ENCODE measurements at places on chromosomes 1 and 21.

GRCh38 chr1:58966917-58967740 lies 183.3 kb upstream of the JUN start:
- H3K36me3 ChIP-seq: no peaks in the 10 kb centered on the region
- H3K27ac ChIP-seq: no peak overlapping the region
- no peaks in the 10 kb centered on the region for H3K27me3 ChIP-seq
- DNase-seq: no peak

DNA sequence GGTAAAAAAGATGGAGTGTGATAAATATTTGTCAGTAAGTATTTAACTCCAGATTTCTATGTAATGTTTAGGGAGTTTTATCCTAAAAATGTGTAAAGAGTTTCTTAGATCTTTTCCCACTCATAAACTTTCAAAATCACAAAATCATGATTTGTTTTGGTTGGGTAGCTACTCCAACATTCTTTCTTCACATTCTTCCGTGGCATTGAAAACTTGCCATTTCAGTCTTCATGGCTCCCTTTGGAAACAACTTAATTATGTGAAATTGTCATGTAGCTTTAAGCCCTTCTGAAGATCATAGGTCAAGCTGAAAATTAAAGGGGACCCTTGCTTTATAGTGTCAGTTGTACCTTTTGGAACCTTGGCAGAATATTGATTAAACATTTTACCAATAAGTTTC lies 73.2 kb downstream of the ADGRL2 start:
- no peak for DNase-seq
- no peak overlapping the region for H3K4me3 ChIP-seq
- H3K4me1 ChIP-seq: no peaks in the 10 kb centered on the region
- H3K27ac ChIP-seq: no peak overlapping the region
- no peaks in the 10 kb centered on the region for H3K27me3 ChIP-seq

- H3K4me3 ChIP-seq: peak overlapping the region; percentile 22
- H3K36me3 ChIP-seq: no peaks in the 10 kb centered on the region
- no peak for DNase-seq
- H3K27me3 ChIP-seq: no peaks in the 10 kb centered on the region
Measured at GRCh38 chr21:44511219-44511937, 28.6 kb downstream of the KRTAP10-1 start.

- H3K36me3 ChIP-seq: no peaks in the 10 kb centered on the region
- no peak overlapping the region for H3K4me3 ChIP-seq
- peak; percentile 15 for DNase-seq
Measured at GRCh38 chr21:46060596-46061061, 37.3 kb upstream of the COL6A2 start.

DNA sequence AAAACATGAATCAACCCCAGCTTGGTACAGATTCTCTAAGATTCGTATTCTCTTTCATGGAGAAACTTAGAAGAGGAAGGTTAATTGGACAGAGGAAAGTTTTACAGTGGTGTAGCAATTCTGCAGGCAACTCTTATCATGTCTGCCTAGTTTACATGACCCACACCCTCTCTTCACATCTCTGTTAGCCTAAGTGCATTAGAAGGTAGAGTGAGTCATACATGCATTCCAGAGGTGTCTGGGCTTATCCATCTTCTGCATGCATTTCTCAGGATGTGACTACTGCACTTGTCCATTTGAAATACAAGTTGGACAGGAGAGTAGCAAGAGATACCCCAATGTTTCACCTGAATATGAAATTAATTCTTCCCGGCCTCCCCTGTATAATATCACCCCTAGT lies 578.4 kb upstream of the NCAM2 start:
- no peaks in the 10 kb centered on the region for H3K4me1 ChIP-seq
- H3K36me3 ChIP-seq: no peaks in the 10 kb centered on the region
- H3K27me3 ChIP-seq: no peaks in the 10 kb centered on the region
- H3K4me3 ChIP-seq: no peak overlapping the region

- H3K4me3 ChIP-seq: no peak overlapping the region
- no peaks in the 10 kb centered on the region for H3K36me3 ChIP-seq
- peaks cover 4% of the 10 kb centered on the region for H3K4me1 ChIP-seq
- H3K27ac ChIP-seq: no peak overlapping the region
- DNase-seq: no peak
Measured at GRCh38 chr1:38727684-38728584, 131.6 kb downstream of the RRAGC start.

DNA sequence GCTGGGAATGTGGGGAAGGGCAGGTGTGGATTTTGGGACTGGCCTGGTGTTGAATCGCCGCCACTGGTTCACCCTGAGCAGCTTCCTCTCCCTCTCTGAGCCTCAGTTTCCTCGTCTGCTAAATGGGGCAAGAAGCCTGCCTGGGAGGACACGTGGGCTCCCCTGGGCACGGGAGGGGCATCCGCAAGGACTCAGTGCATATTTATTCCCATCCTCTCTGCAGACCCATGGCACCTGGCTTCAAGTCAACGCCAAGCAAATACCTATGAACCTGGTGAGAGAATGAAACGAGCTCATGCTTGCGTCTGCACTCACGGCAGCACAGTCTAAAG lies 234.4 kb downstream of the PTPRU start:
- H3K36me3 ChIP-seq: no peaks in the 10 kb centered on the region
- H3K4me3 ChIP-seq: no peak overlapping the region
- no peaks in the 10 kb centered on the region for H3K27me3 ChIP-seq

- peaks cover 26% of the 10 kb centered on the region for H3K36me3 ChIP-seq
- no peak overlapping the region for H3K27ac ChIP-seq
- H3K4me1 ChIP-seq: no peaks in the 10 kb centered on the region
- DNase-seq: no peak
- H3K27me3 ChIP-seq: no peaks in the 10 kb centered on the region
- no peak overlapping the region for H3K4me3 ChIP-seq
Measured at GRCh38 chr1:27413004-27413403, 20.6 kb downstream of the GPR3 start.

DNA sequence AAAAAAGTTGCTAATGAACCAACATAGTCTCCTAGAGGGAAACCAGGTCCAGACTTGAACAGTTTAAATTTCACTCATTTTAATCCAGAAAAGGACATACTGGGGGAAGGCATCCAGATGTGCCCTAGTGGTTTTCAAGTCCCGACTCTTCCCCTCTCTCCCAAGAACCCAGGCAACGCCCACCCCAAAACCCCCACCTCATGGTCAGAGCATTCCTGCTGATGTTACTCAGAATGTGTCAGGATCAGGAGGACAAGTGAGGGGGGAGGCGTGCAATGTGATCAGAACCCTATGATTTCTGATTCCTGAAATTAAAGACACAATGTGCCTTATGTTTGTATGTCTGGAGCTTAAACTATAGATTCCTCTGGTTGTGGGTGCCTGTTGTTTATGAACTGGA lies 1.6 kb upstream of the CTSK start:
- no peaks in the 10 kb centered on the region for H3K27me3 ChIP-seq
- H3K4me1 ChIP-seq: no peaks in the 10 kb centered on the region
- H3K36me3 ChIP-seq: peaks cover 10% of the 10 kb centered on the region

DNA sequence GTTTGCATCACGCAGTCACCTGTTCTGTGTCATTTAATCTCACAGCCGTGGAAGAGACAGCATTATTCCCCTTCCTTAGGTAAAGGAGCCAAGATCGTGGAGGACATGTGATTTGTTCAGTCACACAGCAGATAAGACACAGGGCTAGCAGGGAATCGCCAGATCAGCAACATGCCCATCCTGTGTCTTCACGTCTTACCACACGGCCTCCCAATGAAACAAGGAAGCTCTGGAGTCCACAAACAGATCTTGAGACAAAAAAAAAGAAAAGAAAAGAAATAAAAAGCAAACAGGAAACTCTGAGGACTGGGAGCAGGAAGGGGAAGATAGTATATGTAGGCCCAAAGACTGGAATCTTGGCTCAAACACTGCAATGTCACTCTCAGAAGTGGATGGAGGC lies 155.3 kb downstream of the ADSS2 start:
- no peak for DNase-seq
- no peak overlapping the region for H3K4me3 ChIP-seq
- H3K36me3 ChIP-seq: no peaks in the 10 kb centered on the region
- no peaks in the 10 kb centered on the region for H3K27me3 ChIP-seq
- H3K27ac ChIP-seq: no peak overlapping the region
- no peaks in the 10 kb centered on the region for H3K4me1 ChIP-seq

DNA sequence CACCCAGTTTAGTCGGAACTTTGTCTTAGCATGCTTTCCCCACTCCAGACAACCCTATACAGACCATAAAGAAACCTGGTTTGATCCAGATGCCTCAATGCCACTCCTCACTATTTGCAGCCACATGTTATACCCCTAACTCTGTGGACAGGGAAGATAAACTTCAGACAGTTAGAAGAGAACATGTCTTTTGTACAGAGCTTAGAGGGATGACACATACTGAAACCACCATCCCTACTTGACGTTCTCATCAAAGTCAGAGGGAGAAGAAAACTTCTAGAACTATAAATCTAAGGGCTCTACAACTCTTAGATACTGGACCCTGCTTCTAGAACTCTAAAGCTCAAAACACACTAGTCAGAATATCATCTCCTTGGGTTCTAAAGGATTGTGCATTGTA lies 3.7 kb downstream of the SYT6 start:
- no peak for DNase-seq
- no peaks in the 10 kb centered on the region for H3K36me3 ChIP-seq
- H3K27me3 ChIP-seq: peaks cover 32% of the 10 kb centered on the region
- H3K27ac ChIP-seq: no peak overlapping the region

DNA sequence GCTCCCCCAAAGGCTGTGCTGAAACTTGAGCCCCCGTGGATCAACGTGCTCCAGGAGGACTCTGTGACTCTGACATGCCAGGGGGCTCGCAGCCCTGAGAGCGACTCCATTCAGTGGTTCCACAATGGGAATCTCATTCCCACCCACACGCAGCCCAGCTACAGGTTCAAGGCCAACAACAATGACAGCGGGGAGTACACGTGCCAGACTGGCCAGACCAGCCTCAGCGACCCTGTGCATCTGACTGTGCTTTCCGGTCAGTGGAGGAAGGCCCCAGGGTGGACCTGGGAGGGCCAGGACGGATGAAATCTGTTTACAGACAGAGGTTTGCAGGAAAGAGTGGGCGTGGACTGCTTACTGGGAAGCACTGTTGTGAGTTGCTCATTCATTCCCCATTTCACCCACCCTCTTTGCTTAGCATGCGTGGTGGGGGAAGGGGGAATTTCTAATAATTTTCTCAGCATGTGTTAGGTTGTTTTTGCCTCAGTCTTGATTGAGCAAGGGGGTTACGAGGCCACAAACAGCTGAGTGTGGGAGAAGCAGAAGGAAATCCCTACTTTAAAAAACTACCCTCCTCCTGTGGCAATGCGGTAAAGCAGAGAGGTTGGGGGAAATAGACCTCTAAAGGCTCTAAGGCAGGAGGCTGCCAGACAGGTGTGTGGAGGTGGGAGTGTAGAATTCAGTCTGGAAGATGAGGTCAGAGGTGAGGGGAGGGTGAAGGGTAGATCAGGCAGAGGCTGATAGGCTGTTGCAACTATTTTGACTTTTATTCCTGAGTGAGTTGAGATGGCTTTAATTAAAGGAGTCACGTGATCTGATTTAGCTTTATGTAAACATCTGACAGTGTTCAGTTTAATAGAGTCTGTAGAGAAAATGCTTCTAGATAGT lies 1.3 kb downstream of the FCGR2A start:
- DNase-seq: peak; percentile 13
- no peaks in the 10 kb centered on the region for H3K36me3 ChIP-seq
- H3K4me1 ChIP-seq: peaks cover 5% of the 10 kb centered on the region
- no peak overlapping the region for H3K27ac ChIP-seq

- H3K27me3 ChIP-seq: no peaks in the 10 kb centered on the region
- H3K4me3 ChIP-seq: no peak overlapping the region
- H3K36me3 ChIP-seq: no peaks in the 10 kb centered on the region
- peaks cover 4% of the 10 kb centered on the region for H3K4me1 ChIP-seq
- no peak overlapping the region for H3K27ac ChIP-seq
Measured at GRCh38 chr1:3482378-3482849, 27.9 kb downstream of the ARHGEF16 start.

GRCh38 chr1:161491472-161491871 lies 13.8 kb upstream of the FCGR2A start:
- no peak overlapping the region for H3K27ac ChIP-seq
- no peak for DNase-seq
- H3K27me3 ChIP-seq: no peaks in the 10 kb centered on the region
- no peak overlapping the region for H3K4me3 ChIP-seq

DNA sequence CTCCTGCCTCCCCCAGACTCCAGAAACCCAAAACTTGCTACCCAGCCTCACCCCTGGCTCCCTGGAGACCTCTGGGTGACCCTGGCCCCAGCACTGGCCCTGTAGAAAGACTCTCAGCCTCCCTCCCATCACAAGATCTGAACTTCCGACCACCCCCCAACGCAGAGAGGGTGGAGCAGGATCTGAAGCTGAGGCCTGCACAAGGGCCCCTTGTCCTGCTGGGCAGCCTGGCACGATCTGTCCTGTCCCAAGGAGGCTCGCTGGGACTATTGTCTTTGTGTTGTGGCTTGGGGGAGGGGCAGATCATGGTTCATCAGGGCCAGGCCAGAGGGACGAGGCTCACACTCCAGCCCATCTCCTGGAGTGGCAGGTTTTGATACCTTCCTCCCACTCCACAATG lies 20.0 kb downstream of the PHLDA3 start:
- H3K27ac ChIP-seq: no peak overlapping the region
- H3K36me3 ChIP-seq: no peaks in the 10 kb centered on the region
- H3K27me3 ChIP-seq: no peaks in the 10 kb centered on the region
- H3K4me3 ChIP-seq: no peak overlapping the region
- peaks cover 12% of the 10 kb centered on the region for H3K4me1 ChIP-seq

- no peak for DNase-seq
- H3K27me3 ChIP-seq: no peaks in the 10 kb centered on the region
- H3K4me1 ChIP-seq: peaks cover 8% of the 10 kb centered on the region
- H3K27ac ChIP-seq: no peak overlapping the region
- H3K36me3 ChIP-seq: no peaks in the 10 kb centered on the region
- no peak overlapping the region for H3K4me3 ChIP-seq
Measured at GRCh38 chr1:116488071-116488470, 82.8 kb downstream of the CD58 start.

DNA sequence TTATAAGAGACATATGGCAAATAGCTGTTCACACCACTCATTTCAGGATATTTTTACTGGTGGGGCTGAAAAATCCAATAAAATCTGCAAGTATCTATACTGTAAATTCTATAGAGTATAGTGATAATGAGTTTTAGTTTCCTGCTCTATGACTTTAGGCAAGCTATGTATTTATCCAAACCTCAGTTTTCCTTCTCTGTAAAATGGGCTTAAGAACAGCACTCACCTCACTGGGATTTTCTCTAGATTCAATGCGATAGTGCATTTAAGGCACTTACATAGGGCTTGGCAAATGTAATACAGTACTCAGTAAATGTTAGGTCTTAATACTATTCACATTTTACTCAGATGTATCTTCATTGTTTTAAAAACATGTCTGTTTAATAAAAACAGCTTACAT lies 168.7 kb downstream of the ATG4C start:
- no peaks in the 10 kb centered on the region for H3K4me1 ChIP-seq
- H3K27ac ChIP-seq: no peak overlapping the region
- DNase-seq: no peak
- no peaks in the 10 kb centered on the region for H3K36me3 ChIP-seq
